Activated gamma-delta T cell (primary cell): ENCODE measurements at places on chromosomes 7 and 10.

DNA sequence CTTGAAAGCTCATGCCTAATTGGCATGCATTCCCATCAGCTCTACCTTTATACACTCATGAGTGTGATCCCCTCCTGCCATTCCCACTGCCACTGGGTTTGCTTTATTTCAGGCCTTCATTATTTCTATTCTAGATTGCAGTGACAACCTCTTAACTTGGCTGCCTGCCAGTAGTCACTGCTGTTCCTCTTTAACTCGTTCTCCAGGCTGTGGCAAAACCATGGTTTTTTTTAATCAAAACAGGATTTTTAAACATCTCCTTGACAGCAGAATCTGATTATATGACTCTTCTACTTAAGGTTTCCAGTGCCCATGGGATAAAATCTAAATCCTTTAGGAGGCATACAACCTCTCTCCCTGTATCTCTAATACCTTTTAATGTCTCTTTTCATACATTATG is 223.7 kb upstream of the PCDH15 start:
- DNase-seq, result no peak

DNA sequence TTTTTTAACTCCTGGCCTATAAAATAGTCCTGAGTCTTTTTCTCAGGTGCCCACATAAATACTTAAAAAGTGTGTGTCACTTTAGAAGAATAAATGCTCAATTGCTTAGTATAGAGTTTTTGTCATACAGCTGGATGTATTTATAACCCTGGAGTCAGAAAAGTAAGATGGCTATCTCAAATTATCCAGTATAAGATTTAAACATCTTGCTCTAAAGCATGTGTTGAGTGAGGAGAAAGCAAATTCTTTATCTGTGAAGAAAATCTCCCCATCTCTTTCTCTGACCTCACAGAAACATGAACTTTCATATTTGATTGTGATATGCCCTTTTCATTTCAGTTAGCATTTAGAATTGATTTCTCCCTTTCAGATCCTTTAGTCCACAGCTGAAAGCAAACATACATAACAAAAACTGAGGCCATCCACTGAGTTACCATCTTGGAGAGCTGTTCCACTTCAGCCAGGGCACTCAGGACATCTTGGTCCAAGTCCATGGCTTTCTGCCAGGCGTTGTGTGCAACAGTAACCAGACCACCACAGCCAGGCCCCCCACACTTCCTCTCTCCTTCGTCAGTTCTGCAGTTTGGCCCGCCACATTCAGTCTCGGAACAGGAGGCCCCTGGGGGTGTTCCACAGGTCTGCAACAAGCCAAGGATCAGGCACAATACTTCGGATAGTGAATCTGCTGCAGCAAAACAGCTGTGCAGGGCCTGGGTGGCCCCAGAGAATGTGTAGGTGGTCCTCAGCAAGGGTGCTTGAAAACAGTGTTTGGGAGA is 40.9 kb downstream of the DLD start:
- no peak for DNase-seq

DNA sequence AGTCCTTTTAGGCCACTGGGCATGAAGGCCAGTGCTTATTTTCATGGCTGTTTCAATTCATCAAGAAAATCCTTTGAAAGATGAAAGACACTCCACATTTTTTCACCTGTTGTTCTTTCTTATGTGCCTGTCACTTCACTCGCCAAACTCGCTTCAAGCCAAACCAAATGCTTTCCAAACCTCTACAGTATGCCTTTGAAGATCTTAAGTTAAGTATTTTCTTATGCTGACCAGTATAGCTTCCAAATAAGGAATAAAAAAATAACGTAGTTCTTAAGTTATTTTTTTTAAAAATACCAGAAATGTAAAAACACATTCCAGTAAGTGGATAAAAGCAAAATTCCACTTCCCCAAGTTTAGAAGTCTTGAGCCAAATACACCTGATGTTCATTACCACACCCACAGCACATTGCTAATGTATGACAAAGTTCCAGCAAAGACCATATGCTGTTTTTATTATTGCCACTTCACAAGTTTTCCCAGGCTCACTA is 186.1 kb downstream of the MTERF1 start:
- DNase-seq, result no peak

- DNase-seq, result no peak
These were observed 439.3 kb downstream of the RPS24 start for GRCh38 chr10:78473006-78473405.
